ENCODE measurements at places on chromosomes 16 and 17. TPM values are rescaled to one million over a fixed set of nuclear protein-coding genes. Genes with fewer than 3 reads are reported as not detected.

Gene AOC2
- total RNA-seq, result 1.4 TPM

Gene SULT1A4
- 10.3 TPM for total RNA-seq

GRCh38 chr17:63222655-63223054 is 223.5 kb downstream of the CYB561 start:
- no peak for DNase-seq

DNA sequence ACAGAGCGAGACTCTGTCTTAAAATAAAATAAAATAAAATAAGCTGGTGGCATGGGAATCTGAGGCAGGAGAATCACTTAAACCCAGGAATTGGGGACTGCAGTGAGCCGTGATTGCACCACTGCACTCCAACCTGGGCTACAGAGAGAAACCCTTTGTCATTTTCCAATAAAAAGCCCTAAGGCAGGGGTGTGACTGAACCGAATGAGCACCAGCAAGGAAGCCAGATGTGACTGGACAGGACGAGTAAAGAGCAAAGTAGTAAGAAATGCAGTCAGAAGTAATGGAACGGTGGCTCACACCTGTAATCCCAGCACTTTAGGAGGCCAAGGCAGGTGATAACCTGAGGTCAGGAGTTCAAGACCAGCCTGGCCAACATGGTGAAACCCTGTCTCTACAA is 3.8 kb upstream of the RPL23 start:
- no peak for DNase-seq

DNA sequence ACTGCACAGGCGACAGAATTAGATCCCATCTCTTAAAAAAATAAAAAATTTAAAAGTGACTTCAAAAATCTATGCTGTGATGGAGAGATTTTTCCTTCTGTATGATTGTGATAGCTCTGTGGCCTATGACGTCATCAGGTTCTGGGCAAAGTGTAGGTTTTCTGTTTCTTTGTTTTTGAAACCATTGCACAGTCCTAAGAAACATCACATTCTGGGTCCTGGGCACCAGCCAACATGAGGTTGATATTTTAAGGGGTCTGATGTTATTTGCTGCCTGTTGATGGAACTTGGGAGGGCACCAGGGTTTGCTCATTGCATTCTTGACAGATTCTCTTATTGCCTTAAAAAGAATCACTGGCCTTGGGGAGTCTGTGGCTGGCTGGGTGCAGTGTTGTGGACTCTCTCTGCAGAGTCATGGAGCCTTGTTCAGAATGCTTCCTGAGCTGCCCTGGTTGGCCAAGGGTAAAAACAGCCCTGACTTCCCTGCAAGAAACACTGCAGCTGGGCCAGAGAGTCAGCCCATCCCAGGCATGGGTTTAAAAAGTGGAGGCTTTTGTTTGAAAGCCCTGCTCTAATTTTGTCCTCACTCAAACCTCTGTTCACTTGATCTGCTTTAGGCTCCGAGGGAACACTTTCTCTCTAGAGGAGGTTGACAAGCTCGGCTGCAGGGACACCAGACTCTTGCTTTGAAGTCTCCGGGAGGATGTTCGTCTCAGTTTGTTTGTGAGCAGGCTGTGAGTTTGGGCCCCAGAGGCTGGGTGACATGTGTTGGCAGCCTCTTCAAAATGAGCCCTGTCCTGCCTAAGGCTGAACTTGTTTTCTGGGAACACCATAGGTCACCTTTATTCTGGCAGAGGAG is 10.5 kb upstream of the CYLD start:
- no peak for DNase-seq

- DNase-seq, result peak; percentile 79
Measured at GRCh38 chr16:30526137-30526822, at the start of gene ZNF768. TSS of gene ZNF768 (minus strand) at chr16:30526566. CDS start at chr16:30526413, 153 bp downstream.

- DNase-seq, result no peak
Measured at GRCh38 chr16:14071576-14072271, 605 bp downstream of the MRTFB start.

DNA sequence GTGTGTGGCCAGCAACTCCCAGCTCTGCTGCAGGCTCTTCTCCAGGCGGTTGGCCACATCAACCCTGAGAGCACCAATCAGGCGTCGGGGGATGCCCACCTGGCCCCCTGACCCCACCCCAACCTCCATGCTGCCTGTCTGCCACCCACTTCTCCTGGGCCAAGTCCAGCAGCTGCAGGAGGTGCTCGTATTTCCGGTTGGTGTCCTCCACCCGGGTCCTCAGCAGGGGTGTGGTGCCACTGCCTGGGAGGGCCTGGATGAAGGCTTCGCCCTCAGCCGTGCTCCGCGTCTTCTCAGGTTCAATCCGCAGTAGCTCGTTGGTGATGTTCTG is 44.6 kb downstream of the UBN1 start:
- DNase-seq, result no peak

GRCh38 chr17:51954232-51954765 is 204.2 kb downstream of the CA10 start:
- DNase-seq, result no peak

DNA sequence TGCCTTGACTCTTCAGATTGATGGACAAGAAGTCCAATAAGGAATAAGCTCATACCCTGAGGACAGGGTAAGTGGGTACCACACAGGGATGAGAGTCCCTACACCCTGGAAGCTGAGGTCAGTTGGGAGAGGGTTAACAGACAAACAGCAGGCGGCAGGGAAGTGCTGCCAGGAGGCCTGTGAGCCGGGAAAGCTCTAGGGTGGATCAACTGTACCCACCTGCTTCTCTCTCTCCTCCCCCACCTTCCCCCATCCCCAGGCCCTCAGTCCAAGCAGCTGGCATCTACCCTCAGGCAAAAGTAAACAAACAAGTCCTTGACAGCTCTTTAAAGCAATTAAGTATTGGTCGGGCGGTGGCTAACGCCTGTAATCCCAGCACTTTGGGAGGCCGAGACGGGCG is 20.7 kb upstream of the MYLK3 start:
- no peak for DNase-seq

Gene CLEC19A
- total RNA-seq, result not detected

GRCh38 chr17:73686961-73687360 is 42.7 kb upstream of the SDK2 start:
- no peak for DNase-seq

Gene HSD3B7
- 15.5 TPM for total RNA-seq

DNA sequence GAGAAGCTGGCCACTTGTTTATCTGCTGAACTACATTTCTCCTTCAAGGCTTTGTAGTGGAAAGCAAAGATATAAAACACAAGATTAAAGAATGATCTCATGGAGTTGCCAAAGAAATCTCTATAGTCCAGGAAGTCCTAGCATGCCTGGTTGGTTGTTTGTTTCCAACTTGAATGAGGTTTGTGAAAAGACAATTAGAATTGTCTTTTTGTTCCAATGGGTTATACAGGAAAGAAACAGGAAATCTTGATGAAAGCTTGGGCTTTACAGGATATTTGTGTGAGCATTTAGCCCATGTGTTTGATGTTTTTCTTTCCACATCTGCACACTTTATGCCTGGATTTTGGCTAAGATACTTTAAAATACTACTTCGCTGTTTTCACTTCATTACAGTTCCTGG is 273.4 kb downstream of the CEP112 start:
- no peak for DNase-seq

- no peak for DNase-seq
Measured at GRCh38 chr17:75525806-75526554, 483 bp downstream of the LLGL2 start.

- no peak for DNase-seq
Measured at GRCh38 chr16:48203974-48204824, 39.9 kb upstream of the LONP2 start.

DNA sequence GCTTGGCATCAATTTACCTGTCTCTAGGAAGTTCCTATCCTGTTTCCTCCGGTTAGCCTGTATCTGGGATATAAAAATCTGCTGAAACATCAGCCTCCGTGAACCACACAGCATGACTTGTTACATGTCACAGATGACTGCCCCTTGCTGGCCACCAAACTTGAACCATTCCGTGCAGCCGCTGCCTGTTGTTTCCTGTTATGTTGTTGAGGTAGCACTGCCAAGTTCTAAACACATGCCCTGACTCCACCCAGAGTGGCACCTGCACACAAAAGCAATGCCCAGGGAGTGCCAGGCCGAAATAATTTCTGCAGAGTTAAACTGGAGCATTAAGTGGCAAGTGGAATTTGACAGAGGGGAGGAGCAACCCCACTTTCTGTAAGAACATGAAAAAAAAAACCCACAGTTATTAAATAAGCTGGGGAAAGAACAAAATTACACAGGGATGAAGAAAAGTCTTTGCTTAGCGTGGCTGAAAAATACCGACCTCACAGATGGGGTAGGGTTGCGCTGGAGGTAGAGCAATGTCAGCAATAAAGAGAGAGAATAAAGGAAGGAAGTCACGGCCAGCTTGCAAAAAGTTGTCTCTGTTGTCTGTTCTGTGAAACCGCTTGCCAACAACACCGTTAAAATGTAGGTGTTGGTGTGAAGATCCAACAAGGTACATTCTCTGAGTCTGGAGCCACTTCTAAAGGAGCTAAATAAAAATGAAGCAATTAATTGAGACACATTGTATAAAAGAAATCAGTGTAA is 174.6 kb upstream of the CDH13 start:
- DNase-seq, result no peak

GRCh38 chr17:65228734-65229620 is 91.8 kb downstream of the RGS9 start:
- DNase-seq, result no peak

- DNase-seq, result no peak
Measured at GRCh38 chr17:76159157-76159556, 18.1 kb upstream of the FOXJ1 start.

GRCh38 chr16:25493136-25493811 is 198.5 kb upstream of the HS3ST4 start:
- no peak for DNase-seq

- DNase-seq, result no peak
Measured at GRCh38 chr17:80527016-80527645, 17.5 kb upstream of the RPTOR start.

GRCh38 chr17:17298108-17298507 is 5.1 kb upstream of the NT5M start:
- no peak for DNase-seq

DNA sequence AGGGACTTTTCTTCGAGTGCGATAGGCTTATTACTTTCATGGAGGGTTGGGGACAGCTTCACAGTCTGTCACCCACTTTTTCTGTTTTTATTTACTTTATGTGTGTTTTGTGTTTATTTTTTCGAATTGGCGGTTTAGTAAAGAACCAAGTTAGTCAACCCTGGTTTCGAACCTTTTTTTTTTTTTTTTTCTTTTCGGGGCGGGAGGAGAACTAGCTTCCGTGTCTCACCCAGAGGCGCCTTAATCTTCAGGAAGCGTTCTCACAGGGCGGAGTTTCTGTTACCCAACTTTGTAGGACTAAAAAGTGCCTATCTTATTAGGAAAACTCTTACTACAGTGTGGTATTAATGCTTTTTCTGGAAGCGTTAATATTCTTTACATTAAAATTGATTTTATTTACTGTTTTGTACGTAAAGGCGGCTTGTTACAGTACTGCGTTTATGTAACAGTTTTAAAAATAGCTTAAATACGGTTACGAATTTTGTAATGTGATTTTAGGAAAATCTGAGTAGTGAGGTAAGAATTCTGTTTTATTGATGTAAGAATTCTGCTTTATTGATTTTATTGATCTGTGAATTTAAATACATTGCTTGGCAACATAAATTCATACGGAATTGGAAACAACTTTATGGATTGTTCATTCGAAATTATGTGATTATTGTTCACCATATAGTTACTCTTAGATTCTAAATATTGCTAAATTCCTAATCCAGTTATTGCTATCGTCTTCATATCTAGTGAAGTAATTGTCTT is 885 bp downstream of the ZNF207 start:
- DNase-seq, result no peak

GRCh38 chr17:9217151-9218056 is 196.1 kb downstream of the NTN1 start:
- peak; percentile 60 for DNase-seq

Gene ADCY9
- 28.0 TPM for total RNA-seq

- no peak for DNase-seq
Measured at GRCh38 chr16:1579214-1579613, 32.7 kb downstream of the IFT140 start.

Gene SLFN12
- total RNA-seq, result 6.4 TPM

Gene SNAI3
- total RNA-seq, result 0.71 TPM

DNA sequence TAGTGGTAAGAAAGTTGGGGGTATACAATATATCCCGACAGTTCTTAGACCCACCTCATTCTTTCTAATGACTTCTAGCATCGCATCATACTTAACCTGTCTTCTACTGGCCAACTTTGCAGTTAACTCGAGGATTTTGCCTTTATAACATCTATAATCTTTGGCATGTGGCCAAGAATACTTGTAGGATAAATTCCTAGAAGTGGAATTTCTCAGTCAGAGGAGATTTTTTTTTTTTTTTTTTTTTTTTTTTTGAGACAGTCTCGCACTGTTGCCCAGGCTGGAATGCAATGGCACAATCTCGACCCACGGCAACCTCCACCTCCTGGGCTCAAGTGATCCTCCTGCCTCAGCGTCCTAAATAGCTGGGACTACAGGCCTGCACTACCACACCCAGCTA is 253.5 kb downstream of the MRTFB start:
- no peak for DNase-seq

- no peak for DNase-seq
Measured at GRCh38 chr17:61444831-61445230, 7.4 kb upstream of the TBX4 start.

Gene KCNJ18
- 0.54 TPM for total RNA-seq

DNA sequence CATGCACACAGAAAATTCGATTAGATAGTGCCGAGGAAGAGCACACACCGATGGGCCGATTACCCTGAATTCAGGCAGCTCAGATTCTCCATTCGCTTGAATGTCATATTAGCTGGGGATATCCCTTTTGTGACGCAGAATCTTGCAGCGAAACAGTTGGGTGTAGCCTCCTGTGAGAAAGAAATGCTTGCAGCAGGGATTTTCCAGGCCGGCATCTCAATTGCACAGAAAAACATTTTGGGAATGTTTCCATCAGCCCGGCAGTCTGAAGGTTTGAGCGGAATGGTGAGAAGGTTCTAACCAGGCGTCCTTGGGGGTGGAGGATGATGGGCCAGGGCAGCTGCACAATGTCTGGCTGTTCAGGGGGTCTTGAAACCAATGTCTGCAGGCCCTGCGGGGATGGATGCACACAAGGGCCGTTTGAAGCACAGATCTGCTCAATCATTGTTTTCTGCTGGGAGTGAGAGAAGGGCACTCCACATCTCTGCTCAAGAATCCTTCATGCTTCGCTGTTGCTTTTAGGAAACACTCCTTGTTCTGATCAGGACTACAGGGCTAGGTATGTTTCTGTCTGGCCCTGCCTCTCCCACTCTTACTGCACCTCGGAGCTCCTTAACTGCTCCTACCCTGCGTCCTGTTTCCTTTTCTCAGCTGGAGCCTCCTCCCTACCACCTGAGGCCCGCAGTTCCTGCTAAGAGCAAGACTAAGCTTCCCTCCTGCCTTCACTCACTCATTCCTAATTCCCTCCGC is 94.6 kb downstream of the CMIP start:
- DNase-seq, result no peak

DNA sequence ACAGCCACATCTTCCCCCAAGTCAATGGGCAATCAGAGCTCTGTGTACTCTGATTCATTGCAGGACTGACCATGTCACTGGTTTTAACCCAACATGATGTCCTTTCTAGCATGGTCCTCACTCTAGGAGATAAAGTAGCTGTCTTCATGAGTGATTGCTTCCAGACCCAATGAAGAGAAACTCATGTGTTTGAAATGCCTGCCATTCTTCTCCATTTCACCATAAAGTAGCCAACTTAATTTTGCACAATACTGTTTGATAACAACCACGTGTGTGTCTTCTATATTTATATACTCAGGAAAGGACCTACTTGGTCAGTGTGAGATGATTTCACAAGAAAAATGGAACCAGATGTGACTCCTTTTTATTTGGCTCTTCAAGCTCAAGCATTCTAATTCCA is 172.5 kb downstream of the AXIN2 start:
- DNase-seq, result no peak

Gene TLCD2
- total RNA-seq, result 5.4 TPM

GRCh38 chr17:48024149-48025039 is 13.2 kb downstream of the COPZ2 start:
- DNase-seq, result peak; percentile 73
